ENCODE measurements at places on chromosomes 5 and 9.

- DNase-seq = no peak
Observed at GRCh38 chr5:167639766-167640165, 651.7 kb upstream of the WWC1 start.

DNA sequence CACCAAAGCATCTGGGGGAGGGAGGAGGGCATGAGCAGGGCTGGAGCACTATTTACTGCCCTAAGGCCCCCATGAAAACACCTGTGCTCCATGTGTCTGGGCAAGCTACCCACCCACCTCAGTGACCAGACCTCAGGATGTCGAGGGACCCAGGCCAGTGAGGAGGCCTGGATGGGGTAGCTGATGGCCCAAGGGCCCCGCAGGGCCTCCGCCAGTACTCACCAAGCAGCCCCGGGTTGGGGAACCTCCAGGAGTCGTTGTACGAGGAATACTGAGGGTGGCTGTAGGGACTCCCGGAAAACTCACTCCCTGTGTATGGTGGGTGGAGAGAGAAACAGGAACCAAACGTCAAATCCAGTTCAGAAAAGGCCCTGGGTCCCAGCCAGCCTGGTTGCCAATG is 187.4 kb downstream of the PAX5 start:
- no peak for DNase-seq

DNA sequence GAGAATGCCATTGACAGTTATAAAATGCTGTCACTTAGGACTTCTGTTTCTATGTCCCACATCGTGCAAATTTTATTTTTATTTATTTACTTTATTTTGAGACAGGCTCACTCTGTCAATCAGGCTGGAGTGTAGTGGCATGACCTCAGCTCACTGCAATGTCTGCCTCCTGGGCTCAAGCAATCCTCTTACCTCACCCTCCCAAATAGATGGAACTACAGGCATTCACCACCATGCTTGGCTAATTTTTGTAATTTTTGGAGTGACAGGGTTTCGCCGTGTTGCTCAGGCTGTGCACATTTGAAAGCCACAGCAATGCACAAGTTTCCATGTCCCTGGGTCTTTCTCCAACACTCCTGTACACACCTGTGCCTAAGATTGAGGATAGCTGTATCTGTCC is 51.8 kb downstream of the ADAMTS16 start:
- no peak for DNase-seq

DNA sequence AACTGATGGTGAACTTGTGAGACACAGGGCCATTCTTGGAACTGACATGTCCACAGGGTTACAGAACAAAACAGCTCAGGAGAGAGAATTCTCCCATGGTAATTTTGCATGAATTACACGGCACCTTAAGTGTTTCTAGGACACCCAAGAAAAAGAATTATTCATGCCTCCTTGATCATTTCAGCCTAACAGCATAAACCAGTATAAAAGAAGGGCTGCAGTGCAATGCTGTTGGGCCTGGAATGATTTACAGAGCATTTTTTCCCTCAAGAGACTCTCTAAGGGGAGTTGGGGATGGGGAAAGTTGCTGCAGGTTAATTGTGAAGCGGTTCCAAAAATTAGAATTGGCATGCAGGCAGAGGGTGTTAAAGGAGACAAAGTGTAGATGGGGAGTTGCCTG is 136.4 kb upstream of the FBXL7 start:
- DNase-seq = no peak

GRCh38 chr5:65563777-65564176 is 681 bp downstream of the PPWD1 start:
- no peak for DNase-seq

DNA sequence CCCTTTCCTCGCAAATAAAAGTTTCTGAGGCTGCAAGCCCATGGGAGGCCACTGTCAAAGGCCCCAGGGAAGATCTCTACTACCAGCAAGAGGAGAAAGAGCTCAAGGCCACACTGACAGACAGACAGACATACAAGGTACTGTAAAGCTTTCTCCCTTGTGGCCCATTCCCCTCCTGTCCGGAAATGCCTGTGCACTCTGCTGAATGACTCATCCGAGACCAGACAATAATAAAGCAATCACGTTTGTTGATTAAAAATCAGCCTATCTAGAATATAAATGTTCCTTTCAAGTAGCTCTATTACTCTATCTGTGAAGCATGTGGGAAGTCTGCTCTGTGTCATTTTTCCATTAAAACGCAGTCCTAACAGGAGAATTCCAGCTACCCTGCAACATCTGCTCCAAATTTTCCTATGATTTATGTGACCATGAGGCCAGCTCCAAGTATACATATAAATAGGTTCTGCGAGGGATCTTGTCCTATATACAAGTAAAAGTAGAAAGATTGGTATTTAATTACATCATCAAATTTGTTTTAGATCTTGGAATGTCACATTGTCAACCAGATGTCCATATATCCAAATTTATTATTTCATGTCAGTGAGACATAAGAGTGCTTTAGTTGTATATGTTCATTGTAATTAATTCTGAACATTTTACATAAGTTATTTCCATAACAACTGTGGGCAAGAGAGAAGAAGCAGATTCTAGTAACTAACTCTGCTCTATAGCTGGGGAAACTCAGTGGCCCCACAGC is 34.7 kb upstream of the TGFBI start:
- no peak for DNase-seq

DNA sequence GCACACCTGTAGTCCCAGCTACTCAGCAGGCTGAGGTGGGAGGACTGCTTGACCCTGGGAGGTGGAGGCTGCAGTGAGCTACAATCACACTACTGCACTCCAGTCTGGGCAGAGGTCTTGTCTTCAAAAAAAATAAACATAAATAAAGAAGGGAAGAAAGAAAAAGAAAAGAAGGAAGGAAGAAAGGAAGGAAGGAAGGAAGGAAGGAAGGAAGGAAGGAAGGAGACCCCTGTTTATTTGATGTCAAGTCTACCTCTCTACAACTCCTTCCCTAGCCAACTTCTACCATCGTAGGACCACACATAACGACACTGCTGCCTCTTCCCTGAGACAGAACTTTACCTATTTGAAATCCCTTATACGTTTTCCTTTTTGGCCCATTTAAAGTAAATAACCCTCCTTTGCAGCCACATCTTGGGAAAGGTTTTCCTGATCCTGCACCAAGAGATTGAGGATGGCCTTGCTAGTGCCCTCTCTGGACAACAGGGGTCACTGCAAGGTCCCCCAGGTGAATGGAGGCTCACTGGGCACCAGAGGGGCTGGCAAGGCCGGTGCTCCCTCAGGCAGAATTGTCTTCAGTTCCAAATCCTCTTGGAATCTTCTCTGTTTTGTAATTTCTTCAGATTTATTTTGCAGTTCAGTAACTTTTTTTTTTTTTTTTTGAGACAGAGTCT is 10.5 kb downstream of the RPS14 start:
- no peak for DNase-seq

DNA sequence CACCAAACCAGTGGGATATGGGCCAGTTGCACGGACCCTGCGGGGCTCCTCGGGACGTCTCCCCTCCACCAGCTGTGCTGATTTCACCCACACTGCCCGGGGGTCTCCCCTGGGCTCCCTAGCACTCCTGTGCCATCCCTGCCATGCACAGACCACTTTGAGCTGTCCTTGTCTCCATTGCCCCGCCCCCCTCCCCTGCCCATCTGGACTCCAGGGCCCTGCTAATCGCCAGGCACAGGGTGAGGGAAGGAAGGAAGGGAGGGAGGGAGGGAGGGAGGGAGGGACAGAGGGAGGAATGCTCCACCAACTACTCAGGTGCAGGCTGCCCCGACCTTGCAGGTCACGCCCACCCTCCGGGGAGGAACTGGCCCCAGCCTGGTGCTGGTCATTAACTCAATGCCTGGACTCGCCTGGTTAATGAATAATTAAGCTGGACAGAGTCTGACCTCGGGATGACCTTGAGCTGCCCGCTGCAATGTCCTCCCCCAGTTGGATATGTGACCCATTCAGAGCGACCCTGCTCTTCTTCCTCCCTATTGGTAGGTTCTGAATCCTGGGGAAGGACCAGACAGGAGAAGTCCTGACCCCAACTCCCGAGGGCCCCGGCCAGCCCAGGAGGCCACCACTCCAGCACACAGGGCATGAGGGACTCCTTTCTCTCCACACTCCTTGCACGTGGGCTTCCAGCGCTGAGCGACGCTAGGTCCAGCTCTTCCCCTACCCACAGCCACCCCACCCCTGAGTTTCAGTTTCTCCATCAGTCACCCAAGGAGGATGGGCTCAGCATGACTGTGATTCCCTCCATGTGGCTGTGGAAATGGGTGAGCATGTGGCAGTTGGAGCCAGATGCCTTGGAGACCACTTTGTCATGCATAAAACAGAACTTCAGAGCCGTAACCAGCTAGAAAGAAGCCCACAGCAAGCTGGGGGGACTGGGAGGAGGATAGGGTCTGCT is 62.1 kb downstream of the C9orf50 start:
- DNase-seq = no peak

DNA sequence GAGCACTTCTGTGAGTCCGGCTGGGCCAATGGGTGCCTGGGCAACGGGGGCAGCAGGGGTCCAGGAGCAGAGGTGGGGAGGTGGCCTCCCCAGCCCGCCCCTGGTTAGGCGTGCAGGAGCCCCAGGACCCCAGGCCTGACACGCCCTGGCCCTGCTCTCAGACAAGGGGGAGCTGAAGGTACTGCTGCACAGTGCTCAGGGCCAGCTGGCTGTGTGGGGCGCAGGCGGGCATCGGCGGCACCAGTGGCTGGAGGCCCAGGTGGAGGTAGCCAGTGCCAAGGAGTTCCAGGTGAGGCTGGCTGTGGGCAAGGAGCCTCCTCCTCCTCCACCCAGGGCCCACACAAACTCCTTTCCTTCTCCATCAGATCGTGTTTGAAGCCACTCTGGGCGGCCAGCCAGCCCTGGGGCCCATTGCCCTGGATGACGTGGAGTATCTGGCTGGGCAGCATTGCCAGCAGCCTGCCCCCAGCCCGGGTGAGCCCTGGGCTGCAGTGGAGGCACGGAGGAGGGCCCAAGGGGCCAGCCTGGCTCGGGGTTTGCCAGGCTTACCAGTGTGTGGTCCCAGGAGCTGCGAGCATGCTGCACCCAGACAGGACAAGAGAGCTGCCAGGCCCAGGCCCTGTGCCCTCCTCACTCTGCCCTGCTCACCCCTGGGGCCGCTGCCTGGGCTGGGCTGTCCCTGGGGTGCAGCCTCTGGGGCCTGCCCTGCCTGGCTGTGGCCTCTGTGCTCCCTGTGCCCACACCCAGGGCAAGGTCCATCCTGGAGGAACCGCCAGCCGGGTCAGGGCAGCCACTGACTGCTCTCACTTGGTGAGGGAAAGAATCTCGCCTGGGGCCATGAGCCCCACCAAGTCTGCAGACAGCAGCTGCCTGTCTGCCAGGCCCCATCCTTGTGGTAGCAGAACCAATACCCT is 7.0 kb downstream of the MAMDC4 start:
- no peak for DNase-seq

- no peak for DNase-seq
Observed at GRCh38 chr9:136634904-136635303, 27.8 kb upstream of the EGFL7 start.

GRCh38 chr5:109035436-109035835 is 287.7 kb downstream of the FER start:
- DNase-seq = no peak

DNA sequence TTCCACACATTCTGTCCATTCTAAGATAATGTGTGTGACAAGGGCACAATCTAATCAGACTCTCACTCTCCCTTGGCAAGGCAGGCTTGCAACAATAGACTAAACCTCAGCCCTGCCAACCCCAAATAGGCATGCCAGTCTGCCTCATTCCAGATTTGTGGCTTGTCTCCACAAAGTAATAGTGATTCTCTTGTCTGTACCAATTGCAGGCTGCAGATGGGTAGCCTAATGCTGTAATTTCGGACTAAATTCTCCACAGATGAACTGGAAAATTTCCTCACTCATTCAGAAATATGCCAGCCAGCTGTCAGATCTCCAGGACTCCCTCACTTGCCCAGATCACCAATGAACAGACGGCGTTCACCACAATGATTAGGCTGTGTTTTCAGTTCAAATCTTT is 413.6 kb downstream of the ELAVL2 start:
- no peak for DNase-seq

- no peak for DNase-seq
Observed at GRCh38 chr5:180130876-180131740, 59.5 kb upstream of the RNF130 start.

- no peak for DNase-seq
Observed at GRCh38 chr9:135340143-135340655, 139.4 kb upstream of the PPP1R26 start.

GRCh38 chr9:33168941-33169544 is 1.9 kb upstream of the B4GALT1 start:
- no peak for DNase-seq

DNA sequence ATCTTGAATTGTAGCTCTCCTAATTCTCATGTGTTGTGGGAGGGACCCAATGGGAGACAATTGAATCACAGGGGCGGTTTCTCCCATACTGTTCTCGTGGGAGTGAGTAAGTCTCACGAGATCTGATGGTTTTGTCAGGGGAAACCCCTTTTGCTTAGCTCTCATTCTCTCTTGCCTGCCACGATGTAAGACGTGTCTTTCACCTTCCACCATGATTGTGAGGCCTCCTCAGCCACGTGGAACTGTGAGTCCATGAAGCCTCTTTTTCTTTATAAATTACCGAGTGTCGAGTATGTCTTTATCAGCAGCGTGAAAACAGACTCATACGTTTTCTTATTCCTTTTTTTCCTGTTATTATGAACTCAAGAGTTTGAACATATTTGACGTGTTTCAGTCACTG is 39.1 kb downstream of the RETREG1 start:
- no peak for DNase-seq

DNA sequence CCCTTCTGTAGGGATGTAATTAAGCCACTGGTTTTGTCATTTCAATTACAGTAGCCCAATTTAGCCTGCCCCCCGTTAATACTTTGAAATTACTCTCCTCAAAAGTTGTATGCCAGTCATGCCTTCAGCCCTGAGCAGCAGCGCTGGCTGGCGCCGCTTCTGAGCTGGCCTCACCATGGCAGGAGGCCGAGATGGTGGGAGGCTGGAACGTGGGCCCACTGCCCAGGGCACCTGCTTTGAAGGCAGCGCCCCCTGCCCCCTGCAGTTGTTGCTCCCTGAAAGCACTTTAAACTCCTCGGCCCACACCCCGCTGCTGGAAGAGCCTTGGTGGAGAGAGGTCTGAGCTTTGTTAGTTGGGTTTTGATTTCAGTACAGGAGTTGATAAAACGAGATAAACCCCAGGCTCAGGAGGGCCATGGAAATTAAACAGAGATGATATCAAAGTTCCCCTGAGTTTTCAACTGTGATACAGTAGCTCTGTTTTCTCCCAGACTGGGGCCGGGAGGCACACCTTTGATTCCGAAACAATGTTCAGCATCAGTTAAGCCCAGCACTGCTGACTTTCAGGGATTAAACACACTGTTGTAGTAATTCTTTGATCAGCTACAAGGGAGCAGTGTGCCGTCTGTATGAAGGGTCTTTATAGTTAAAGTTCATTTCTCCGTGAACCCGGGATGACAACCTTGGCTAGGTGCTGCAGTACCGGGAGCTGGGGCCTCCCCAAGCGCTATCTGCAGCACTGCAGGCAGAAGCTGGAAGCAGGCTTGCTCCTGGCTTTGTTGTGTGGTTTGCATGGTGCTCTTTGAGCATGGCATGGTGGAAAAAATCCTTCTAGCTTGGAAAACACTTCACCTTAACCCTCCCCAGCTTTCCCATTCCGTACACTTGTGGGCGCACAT is 9.5 kb downstream of the MVB12B start:
- no peak for DNase-seq
